NCI-H1930 (cell line): ENCODE measurements at places on chromosomes 16 and 17.
A peak's percentile ranks its signal among the peaks of the same experiment; 100 is the strongest.

GRCh38 chr17:18224387-18225120, 881 bp upstream of the LLGL1 start:
- no peak for DNase-seq

DNA sequence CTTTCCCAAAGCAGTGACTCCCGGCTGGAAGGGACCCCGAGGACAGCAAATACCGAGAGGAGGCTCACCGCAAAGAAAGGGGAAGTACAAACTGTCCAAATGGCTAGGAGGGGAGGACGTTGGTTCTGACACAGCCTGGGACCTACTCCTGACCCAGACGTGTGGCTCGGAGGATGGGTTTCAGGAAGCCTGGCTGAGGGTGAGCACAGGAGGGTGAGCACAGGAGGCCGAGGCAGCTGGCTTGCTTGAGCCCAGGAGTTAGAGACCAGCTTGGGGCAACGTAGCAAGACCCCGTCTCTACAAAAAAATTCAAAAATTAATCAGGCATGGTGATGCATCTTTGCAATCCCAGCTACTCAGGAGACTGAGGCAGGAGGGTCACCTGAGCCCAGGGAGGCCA, 83.2 kb downstream of the C16orf78 start:
- DNase-seq, result no peak

DNA sequence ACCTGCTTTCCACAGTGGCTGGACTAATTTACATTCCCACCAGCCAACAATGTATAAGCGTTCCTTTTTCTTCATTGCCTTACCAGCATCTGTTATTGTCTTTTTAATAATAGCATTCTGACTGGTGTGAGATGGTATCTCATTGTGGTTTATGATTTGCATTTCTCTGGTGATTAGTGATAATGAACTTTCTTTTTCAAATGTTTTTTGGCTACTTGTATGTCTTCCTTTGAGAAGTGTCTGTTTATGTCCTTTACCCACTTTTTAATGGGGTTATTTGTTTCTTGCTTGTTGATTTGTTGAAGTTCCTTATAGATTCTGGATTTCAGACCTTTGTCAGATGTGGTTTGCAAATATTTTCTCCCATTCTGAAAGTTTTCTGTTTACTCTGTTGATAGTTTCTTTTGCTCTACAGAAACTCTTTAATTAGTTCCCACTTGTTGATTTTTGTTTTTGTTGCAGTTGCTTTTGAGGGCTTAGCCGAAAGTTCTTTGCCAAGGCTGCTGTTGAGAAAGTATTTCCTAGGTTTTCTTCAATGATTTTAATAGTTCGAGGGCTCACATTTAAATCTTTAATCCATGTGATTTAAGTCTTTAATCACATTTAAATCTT, 26.8 kb downstream of the ITGAM start:
- no peak for DNase-seq

DNA sequence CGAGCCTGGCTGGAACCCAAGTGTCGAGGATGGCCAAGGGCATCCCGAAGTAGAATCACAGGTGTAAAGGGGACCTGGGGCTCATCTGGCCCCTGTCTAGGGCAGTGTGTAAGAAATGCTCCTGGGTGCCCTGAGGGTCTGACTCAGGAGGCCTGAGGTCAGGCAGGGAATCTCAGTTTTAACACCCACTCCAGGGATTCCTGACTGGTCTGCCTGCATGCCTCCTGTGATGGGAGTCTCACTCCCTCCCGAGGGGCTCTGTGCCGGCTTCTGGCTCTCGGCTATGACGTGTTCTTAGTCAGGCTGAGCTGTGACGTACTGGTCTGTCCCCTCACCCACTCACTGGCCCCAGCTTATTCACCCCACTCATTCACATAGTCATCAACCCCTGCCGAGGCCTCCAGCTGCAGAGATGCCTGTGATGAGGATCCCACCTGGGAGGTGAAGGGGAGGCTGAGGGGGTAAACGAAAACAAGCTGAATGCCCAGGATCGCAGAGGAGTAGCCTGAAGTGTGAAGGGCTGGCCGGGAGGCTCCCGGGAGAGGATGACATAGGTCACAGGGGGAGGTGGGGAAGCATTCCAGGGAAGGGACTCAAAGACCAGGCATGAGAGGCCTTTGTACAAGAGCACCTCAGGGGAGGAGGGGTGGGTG, 23.8 kb downstream of the FAM83G start:
- DNase-seq, result no peak

- DNase-seq, result no peak
These were observed 134.6 kb downstream of the CYB561 start for GRCh38 chr17:63311416-63311937.

DNA sequence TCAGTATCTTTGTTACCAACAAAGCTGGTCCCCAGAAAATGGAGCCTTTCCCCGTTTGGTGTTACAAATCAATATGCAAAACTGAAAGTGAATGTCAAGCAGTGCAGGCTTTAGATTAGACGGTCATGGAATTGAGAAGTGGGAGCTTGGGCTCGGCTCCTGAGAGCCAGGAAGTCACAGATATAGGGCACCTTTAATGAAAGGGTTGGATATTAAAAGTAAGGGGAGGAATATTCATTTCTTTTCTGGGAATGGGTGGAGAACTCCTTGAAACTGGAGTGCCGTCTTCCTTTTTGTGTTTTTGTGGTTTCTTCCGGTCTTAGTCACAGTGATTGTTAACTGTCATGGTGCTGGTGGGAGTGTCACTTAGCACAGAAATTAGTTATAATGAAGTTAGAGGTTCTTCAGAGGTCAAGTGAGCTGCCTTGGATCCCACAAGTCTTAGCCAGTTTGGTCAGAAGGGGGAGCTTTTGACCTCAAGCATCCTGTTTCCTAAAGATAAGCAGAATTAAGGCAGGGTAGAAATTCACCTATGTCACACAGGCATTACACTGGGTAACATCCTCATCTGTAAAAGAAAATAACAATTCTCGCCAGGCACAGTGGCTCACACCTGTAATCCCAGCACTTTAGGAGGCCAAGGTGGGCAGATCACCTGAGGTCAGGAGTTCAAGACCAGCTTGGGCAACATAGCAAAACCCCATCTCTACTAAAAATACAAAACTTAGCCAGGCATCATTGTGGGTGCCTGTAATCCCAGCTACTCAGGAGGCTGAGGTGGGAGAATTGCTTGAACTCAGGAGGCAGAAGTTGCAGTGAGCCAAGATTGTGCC, 9.6 kb upstream of the EIF1 start:
- no peak for DNase-seq

DNA sequence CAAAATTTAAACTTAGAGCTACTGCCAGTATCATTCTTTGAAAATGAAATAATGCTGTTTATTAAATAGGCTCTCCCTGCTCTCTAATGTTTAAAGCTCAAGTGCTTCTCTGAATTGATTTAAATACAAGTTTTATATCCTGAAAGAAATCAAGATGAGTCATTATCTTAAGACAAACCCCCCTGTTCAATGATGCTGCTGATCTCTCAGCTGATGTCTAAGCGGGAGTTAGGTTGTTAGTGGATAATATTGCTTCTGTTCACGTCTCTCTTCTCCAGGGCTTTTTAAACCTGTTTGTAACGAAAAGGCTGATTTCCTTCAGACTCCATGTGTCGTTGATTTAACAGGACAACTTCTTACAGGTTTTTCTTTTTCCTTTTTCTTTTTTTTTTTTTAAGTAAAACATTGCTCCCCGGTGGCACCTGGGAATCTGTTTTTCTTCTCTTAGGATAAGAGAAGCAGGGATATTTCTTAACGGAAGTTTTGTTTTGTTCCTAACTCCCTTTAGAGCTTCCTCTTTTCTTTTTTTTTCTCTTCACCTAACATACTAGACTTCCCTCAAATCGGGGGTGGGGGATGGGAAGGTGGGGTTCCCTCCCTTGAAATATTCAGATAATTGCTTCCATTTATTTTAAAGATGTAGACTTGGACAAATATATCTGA, 807 bp upstream of the LYRM9 start:
- DNase-seq, result no peak

- DNase-seq, result no peak
These were observed 48.5 kb downstream of the ARHGAP27 start for GRCh38 chr17:45384047-45384788.

GRCh38 chr16:31423241-31423640, 4.9 kb downstream of the COX6A2 start:
- no peak for DNase-seq

DNA sequence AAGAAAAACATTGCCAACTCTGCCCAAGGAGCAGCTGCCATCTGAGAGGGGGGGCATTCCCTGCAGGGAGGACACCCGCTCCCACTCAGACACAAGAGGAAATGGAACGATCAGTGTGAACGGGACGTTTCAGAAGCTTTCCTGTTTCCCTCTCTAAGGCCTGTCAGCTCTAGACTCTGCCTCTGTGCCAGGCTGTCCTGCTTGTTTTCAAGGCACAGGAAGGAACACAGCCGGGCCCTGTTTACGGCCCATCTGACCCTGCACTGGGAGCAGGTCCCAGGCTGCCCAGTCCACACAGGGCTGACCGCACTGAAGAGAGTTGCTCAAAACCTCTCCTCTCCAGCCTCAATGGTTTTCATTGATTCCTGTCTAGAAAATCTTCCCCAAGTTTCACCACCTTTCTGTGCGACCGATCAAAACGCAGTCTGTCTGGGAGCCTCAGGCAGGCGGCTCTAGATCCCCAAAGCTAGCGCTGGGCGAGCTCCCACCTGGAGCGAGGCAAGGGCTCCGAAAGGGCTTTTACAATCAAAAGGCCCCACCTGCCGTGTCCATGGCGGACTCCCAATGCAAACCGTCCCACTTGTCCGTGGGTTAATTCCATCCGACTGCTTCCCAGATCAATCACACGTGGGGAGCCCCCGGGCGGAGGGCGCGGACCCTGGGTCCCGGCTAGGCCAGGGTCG, 1.5 kb downstream of the PIEZO1 start:
- DNase-seq, result no peak

GRCh38 chr16:47056688-47057629, 83.5 kb upstream of the DNAJA2 start:
- DNase-seq, result no peak

DNA sequence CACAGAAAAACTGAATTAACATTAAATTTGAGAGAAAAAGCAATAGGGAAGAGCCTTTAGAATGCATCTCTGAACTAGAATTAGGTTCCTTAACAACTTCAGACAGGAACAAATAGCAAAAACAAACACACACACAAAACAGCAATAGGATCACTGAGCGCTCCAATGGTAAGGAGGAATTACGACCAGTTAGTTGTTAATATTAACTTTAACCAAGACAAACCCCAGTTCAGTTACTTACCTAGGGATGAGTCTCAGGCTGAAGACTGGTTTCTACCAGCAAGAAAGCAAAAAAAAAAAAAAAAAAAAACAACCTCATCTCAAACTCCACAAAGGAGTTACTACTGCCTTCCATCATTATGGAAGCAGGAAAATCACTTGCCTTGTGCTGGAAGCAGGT, 14.6 kb downstream of the DHRS7B start:
- DNase-seq, result no peak

DNA sequence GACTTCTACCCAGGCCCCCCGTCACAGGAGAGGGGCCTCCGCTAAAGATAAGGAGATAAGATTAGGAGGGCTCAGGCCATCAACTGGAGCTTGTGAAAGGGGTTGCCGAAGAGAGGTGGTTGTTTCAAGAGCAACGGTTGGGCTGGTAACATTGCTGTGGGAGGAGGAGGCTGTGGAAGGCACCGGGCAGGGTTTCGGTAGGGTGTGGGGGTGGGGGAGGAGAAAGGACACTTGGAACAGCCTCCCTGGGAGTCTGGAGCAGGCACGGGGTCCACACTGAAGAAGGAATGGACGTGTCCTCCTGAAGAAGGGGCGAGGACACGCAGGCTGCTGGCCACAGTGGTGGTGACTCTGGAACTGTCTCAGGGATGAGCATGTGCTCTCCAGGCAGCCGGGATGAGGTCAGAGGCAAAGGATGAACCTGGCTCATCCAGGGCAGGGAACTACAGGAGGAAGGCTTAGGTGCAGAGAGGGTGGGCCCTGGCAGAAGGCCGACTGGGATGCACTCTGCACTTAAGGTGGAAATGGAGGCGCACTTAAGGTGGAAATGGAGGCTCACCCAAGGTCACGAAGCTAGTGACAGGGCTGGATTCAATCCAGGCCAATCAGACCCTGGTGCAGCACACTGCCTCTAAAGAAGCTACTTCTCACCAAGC, 1.2 kb upstream of the EPX start:
- DNase-seq, result no peak

DNA sequence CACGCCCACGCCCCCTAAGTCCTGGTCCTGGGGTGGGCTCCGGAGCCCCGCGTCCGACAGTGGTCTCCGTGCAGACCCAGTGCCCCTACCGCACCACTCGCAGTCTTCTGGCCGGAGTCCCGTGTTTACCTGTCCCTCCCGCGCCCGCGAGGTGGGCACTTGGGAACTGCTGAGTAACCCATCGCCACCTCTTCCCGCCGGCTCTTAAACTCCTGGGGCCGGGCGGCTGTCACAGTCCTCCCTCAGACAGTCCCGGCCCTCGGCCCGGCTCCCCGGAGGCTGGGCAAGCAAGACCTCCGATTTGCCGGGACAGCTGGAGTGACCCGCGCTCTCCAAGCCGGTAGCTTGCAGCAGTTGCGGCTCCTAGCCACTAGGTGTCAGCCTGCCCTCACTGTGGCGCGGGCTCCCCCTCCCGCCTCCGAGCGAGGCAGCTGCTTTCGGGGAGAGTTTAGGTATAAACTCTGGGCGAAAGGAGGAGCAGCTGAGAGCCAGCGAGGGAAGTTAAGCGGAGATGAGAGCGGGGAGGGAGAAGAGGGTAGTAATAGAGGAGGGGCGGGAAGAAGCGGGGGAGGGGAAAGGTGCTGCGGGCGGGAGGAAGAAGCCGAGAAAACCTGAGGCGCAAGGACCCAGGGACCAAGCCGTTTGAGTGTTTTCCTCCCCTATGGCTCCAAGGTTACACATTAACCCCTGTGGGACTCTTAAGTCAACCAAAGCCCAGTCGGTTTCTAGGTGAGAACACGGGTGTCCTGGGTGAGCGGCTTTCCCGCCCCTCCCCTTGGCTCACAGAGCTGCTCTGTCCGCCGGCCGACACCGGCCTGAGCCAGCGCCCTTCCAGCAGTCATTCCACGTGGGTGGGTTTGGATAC, 826 bp upstream of the TLCD1 start:
- peak; percentile 86 for DNase-seq

GRCh38 chr16:56324406-56324805, 100.9 kb downstream of the AMFR start:
- DNase-seq, result no peak

DNA sequence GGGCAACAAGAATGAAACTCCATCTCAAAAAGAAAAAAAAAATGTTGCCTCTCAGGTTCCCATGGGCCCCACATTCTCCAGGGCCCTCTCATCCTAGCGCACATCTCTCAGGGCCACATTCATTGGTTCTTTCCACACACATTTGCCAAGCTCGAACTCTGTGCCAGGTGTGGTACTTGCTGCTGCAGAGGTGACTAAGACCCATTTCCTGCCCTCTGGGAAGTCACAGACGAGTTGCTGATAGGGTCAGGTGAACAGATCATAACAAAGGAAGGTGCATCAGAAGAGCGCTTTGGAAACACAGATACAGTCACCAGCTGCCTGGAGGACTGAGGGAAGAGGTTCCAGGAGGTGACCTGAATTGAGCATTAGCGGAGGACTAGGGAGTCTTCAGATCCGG, 1.0 kb downstream of the GSDMA start:
- no peak for DNase-seq

- no peak for DNase-seq
These were observed 683.7 kb upstream of the SOX9 start for GRCh38 chr17:71437166-71437565.

- no peak for DNase-seq
These were observed 53.6 kb upstream of the ICAM2 start for GRCh38 chr17:64073771-64074703.

- peak; percentile 8 for DNase-seq
These were observed 30.6 kb downstream of the TMEM92 start for GRCh38 chr17:50304781-50305404.

GRCh38 chr17:10992106-10992880, 154.4 kb upstream of the PIRT start:
- no peak for DNase-seq
